Activated CD4-positive, alpha-beta T cell treated with anti-CD3 and anti-CD28 coated beads, Interleukin-2, amount 50 U/mL, for 1 hour (primary cell): ENCODE measurements at places on chromosomes 13 and 19.

DNA sequence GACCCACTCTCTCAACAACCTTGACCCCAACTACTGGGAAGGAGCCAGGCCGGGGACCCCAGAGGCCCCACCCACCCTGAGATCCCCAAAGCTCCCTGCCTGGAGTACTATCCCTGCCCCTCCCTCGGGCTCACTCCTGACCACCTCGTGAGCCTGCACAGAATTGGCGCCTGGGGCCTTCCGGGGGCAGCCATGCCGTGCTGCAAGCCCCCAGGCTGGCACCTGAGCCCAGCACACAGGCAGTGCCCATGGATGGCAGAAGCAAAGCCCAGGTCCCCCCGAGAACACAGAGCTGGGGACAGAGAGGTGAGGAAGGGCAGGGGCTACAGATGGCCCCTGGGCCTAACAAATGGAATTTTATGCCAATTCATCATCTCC lies 13.9 kb downstream of the LSM4 start:
- DNase-seq = no peak

GRCh38 chr13:49292742-49293486 lies 45.2 kb downstream of the CDADC1 start:
- no peak for DNase-seq

DNA sequence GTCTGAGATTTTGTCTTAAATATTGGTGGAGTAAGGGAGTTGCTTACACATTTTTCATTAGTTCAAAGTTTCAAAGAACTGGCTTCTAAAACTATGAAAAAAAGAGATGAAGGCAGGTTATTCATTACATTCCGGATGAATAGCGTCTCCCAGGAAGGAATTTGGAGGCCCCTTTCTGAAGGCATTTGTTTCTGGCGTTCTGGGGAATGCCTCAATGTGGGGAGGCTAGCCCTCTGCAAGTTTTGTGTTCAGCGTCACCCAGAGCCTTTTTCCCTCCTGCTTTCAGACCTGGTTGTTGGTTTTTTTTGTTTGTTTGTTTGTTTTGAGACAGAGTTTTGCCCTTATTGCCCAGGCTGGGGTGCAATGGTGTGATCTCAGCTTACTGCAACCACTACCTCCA lies 21.0 kb downstream of the FAM124A start:
- no peak for DNase-seq

- DNase-seq = peak; percentile 42
Measured at GRCh38 chr13:51895906-51896888, 34.4 kb downstream of the CCDC70 start.

- no peak for DNase-seq
Measured at GRCh38 chr13:61706899-61707298, 291.2 kb upstream of the PCDH20 start.
